Renal pelvis (tissue), 12 donors: ENCODE measurements at places on chromosomes 6 and 20. TPM values are rescaled to one million over a fixed set of nuclear protein-coding genes. Genes with fewer than 3 reads are reported as not detected.

UBE3D gene
- polyA plus RNA-seq, result 8.1 TPM

DOP1A gene
- 27.0 TPM for polyA plus RNA-seq

SCRT2 gene
- polyA plus RNA-seq, result not detected

FYN gene
- 149 TPM for polyA plus RNA-seq

SIRPA gene
- polyA plus RNA-seq, result 29.9 TPM

CPNE5 gene
- polyA plus RNA-seq, result 12.6 TPM

POM121L2 gene
- polyA plus RNA-seq, result not detected

LPA gene
- polyA plus RNA-seq, result 0.25 TPM

PPP1R14C gene
- polyA plus RNA-seq, result 25.5 TPM

PSORS1C2 gene
- not detected for polyA plus RNA-seq

ADGRF1 gene
- 50.9 TPM for polyA plus RNA-seq

- DNase-seq, result no peak
These were observed 54.2 kb downstream of the ARMC2 start for GRCh38 chr6:108902382-108902792.

DNA sequence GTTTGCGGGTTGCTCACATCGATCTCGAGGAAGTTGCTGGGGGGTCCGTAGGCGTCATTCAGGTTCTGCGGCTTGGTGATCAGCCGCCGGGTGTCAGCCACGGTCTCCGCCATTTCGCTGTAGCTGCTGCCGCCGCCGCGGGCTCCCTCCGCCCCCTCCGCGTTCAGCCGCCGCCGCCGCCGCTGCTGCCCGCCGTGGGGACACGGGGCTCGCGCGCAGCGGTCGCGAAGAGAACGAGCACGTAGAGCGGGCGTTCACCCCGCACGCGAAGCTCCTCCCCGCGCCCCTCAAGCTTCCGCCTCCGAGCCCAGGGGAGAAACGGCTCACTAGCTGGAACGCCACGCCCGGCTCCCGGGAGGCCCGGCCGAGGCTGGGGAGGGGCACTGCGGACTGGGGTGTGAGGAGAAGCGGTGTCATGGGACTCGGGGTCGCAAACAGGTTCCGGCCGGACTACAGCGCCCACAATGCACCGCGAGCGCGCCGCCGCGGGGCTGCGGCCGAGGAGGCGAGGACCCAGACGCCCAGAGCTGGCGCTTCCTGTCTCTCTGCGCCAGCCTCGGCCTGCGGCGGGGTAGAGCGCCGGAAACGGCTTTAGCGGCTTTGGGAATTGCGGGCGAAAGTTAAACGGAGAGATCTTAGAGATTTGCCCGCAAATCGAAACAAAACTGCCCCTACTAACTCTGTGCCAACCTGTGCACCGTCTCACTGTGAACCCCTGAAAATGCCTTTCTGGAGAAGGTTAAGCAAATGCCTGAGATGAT is at the start of gene SNX3:
Gene SNX3, minus strand, starts transcription at position 232 of the 761 bp plus-strand sequence. Its CDS starts 119 bp downstream, at position 113.
- peak; percentile 95 for DNase-seq

- peak; percentile 87 for DNase-seq
These were observed at the start of gene BMP6 for GRCh38 chr6:7725849-7726415. BMP6 (plus strand) TSS chr6:7726099; CDS start chr6:7726956, 857 bp downstream.

- no peak for DNase-seq
These were observed 1.3 kb upstream of the UNC5CL start for GRCh38 chr6:41040101-41040939.

GRCh38 chr6:129370268-129370916 is 339.6 kb downstream of the ARHGAP18 start:
- DNase-seq, result peak; percentile 46

GRCh38 chr6:89385156-89385667 is 26.9 kb downstream of the RRAGD start:
- DNase-seq, result no peak

DNA sequence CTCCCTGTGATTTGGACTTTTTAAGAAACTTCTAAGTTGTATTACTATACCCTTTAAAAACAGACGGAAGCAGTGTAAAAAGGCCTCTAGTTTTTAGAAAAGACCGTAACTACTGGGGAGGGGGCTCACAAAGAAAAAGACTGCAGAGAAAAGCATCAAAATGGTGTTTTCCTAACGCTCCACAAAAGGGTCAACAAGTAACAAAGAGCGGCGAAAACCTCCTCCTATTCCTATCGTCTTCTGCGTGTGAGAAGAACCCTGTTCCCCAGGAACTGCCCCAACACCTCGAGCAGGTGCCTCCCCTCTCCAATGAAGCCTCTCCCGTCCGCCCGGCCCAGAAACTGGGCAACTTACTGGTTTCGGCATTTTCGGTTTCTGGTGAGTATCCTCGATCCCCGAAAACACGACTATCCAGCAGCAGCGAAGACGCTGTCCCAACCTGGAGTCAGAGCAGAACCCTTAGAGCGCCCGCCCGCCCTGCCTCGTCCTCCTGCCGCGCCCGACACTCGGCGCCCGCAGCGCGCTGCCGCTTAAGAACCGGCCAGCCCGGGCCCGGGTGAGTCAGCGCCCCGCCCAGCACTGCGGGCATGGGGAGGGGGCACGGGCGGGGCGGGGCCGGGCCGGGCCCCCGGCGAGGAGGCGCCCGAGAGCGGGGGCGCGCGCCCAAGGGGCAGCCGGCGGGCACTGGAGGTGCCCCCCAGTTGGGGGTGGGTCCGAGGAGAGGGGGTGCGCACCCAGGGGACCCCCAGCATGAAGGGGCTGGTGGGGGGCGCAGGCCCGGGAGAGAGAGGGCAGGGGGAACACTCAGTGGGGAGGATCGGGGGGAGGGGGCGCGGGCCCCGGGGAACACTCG is 1.2 kb downstream of the EZR start:
- peak; percentile 80 for DNase-seq

- DNase-seq, result no peak
These were observed 948.4 kb upstream of the EYS start for GRCh38 chr6:66655420-66655819.

- DNase-seq, result no peak
These were observed 18.8 kb upstream of the MAS1L start for GRCh38 chr6:29506446-29507067.

DNA sequence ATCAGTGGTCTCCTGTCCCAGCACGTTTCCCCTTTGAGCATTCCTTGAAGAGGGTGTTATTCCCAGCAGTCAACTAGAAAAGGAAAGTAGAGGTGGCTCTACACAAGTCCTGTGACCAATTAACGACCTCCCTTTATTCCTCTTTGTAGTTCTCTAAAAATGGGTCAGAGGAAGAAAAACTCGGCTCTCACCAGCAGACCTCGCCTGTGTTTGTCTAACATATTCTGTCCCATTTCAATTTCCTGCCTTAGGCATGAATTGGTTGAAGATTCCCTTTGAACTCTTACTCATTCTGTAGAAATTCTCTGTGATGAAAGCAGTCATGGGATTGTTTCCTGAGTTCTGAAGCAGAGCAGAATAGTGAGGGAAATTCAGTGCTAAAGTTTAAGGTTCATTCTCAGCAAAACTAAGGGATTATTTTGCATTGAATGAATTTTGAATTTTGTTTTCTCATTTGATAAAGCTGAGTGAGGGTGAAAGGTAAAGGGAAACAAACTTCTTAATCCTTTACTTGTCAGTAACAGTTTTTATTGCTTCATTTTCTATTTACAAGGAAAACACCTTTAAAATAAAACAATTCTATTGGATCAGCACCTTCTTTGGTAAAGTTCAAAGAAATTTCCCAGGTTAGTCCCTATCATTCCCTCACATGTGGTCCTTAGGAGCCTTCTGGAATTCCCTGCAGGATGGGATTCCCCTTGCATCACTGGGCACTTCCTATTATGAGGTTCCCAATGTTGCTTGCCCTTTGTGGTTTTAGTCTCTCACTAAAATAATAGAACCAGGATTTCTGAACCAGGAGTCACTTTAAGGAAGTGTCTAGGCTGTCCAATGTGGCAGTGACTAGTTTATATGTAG is 105.8 kb downstream of the SLX4IP start:
- DNase-seq, result no peak

- DNase-seq, result no peak
These were observed 297.6 kb upstream of the TCF21 start for GRCh38 chr6:133591275-133591674.

DNA sequence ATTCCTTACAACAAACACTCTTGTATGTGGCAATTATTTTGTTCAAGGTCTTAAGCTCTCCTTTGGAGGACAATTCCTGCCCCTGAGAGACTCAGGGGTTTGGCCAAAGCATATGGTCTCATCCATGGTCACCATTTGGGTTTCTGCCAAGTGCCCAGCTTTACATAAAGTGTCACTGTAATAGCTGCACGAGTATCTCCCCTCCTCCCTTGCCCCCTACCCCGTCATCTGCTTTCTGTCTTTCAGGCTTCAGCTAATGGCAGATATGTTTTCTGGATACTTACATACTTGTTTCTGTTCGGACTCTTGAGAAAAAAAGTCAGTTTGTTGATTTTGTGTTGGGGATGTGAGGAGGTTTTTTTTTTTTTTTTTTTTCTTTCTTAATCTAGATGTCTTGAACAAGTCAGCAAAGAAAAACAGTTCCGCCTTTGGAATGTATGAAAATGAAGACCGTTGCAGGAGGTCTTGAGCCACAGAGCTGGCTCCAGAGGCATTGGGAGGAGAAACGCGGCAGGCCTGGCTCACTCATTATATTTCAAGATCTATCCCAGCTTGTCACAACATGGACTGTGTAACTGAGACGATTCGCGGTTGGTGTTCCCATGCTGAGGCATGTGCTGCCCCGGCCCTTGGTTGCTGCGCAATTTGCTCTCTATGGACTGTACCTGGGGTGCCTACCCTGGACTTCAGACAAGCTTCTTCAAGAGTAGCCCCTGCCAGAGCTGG is 32.6 kb upstream of the STX16 start:
- no peak for DNase-seq

GRCh38 chr6:61711849-61712248 is 574.2 kb downstream of the KHDRBS2 start:
- DNase-seq, result no peak

- DNase-seq, result no peak
These were observed 76.1 kb downstream of the DTD1 start for GRCh38 chr20:18663932-18664331.

- DNase-seq, result no peak
These were observed 23.1 kb downstream of the LBP start for GRCh38 chr20:38369389-38369788.

- no peak for DNase-seq
These were observed 42.3 kb downstream of the RALGAPB start for GRCh38 chr20:38514947-38515346.

DNA sequence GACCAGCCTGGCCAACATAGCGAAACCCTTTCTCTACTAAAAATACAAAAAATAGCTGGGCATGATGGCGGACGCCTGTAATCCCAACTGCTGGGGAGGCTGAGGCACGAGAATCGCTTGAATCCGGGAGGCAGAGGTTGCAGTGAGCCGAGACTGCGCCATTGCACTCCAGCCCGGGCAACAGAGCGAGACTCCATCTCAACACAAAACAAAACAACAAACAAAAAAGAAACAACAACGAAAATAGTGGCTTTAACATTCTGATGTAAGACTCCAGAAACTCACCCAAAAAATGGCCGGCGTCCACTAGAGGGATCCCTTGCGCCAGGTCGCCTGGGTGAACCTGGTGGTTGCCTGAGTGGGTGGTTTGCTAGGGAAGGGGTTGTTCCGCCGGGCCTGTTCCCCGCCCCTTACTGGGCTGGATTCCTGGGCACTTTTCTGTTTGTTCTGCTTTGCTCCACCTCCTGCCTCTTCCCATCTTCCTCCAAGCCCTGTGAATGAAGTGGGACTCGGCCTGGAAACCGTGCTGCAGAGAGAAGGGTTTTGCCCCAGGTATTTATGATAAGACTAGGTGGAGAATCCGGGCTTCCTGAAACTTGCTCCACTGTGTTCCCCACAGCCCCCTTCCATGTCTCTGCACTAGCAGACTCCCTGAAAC is 1.5 kb downstream of the PABPC1L start:
- DNase-seq, result peak; percentile 42

- no peak for DNase-seq
These were observed 23.6 kb downstream of the BEND6 start for GRCh38 chr6:56978530-56978929.

DNA sequence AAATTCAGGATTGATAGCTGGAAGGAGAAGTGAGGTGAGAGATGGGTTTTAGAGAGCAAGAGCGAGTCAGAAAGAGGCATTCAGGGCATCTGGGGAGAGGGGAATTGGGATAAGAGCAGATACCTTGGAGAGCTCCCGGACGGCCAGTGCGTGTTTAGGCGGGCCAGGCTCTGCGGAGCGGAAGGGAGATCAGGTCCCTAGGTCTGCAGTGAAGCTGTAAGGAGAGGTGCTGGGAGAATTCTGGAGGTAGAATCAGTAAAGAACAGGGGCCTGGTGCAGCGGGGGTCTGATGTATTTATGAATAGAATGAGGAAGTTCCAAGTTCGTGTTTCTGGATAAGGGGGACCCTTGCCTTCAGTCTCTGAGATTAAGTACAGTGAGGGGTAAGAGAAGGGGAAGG is 47.4 kb upstream of the FAM83D start:
- peak; percentile 61 for DNase-seq

GRCh38 chr20:44549123-44549522 is 27.3 kb upstream of the SERINC3 start:
- no peak for DNase-seq

DNA sequence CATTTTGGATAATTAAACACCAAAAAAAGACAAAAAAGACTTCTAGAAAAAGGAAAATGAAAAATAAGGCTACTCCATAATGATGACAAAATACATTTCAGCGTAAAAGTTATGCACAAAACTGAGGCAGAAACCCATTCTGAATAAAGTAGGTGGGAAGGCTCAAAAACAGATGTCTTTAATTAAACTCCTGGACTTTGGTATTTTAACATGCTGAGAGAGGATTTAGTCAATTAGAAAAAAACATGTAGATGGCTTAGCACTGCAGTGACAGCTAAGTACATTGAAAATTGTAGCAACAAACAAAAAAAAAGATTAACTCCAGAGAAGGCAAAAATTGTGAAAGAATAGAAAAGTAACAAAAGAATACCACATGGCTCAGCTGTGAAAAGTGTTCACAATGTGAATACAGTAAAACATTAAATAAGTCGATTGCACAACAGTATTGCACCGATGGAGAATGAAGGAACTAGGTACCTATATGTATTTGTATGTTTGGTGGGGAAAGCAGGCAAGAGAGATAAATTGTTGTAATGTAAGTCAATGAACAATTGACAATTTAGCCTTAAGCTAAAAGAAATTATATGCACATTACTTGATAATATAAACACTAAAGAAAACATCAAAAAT is 59.5 kb downstream of the TBC1D32 start:
- DNase-seq, result no peak

DNA sequence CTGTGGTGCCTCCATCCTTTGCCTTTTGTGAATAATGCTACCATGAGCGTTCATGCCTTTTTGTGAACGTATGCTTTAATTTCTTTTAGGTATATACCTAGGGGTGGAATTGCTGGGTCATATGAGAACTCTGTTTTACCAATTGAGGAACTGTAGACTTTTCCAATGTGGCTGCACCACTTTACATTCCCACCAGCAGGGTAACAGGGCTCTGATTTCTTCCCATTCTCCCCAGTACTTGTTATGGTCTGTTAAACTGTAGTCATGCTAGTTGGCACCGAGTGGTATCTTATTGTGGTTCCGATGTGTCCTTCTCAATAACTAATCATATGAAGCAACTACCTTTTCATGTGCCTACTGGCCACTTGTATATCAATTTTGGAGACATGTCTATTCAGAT is 312.1 kb downstream of the GMDS start:
- no peak for DNase-seq

DNA sequence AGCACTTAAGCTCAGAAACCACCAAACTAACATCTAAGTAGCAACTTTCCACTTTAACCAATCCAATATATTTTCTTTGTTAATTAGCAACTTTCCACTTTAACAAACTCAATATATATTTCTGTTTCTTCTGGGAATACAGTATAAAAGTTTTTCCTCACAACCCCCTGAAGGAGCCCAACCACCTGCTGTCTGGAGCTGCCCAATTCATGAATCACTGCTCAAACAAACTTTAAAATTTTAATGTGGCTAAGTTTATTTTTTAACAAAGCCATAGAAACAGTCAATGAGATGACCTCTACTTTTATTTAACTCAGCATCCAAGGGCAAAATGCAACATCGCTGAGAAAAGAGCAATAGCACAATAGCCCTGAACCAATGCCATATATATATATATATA is 500.1 kb downstream of the EPM2A start:
- DNase-seq, result no peak
